ENCODE measurements at places on chromosomes 11 and 22.

- no peak for DNase-seq
Measured at GRCh38 chr11:104490182-104490581, 326.2 kb upstream of the PDGFD start.

DNA sequence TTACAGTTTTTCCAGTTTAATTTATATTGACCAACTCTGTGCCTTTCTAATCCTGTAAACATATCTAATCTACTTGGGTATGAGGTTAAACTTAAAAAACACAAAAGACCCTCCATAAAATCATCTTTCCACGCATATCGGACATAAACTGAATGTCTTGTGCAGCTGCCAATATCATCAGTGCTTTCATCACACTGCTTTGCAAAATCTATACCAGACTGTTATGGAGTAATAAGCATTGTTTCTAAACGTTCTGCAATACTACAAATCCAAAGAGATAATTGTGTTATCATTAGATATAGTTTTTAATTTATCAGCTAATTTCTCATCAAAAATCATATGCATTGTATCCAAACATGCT lies 36.1 kb upstream of the AMPD3 start:
- no peak for DNase-seq

DNA sequence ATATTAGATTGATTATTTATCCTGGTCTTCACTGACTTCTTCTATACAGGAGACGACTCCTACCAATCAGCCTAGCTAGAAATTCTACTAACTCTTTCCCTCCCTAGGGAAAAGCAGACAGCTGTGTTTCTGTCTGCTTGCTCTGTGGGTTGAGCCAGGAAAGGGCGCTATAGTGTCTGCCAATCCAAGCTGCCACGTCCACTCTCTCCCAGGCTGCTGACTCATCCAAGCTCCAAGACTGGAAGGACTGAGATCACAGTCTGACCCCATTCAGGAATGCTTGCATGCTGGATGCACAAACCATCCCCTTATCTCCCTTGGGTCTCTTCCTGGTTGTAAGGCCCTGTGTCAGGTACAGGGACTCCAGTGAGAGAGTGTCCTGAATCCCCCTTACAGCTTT lies 955.6 kb downstream of the OPCML start:
- no peak for DNase-seq

- no peak for DNase-seq
Measured at GRCh38 chr11:63493127-63493526, 2.2 kb upstream of the PLAAT5 start.

GRCh38 chr11:35144136-35144741 lies 5.3 kb downstream of the CD44 start:
- no peak for DNase-seq

GRCh38 chr11:57903011-57903410 lies 120.7 kb upstream of the OR9Q1 start:
- no peak for DNase-seq

DNA sequence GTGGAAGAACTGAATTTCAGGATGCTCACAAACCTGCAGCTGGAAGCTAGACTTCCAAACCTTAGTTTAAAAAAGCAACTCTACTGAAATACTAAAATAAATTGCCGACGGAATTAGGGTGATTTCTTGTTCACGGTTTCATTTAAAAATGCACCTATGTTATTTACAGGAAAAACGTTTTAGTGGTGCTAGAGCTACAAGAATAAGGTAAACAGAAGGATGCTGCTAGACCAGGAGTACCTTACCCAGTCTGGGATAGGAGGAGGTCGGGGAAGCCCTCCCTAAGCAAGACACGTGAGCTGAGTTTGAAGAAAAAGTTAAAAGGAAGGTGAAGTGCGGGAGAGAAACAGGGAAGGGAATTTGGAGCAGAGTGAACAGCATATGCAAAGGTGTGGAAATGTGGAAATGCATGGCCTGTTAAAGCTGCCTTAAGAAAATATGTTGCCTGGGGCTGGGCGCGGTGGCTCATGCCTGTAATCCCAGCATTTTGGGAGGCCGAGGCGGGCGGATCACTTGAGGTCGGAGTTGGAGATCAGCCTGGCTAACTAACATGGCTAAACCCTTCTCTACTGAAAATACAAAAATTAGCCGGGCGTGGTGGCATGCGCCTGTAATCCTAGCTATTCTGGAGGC lies 1.4 kb upstream of the FTH1 start:
- no peak for DNase-seq

DNA sequence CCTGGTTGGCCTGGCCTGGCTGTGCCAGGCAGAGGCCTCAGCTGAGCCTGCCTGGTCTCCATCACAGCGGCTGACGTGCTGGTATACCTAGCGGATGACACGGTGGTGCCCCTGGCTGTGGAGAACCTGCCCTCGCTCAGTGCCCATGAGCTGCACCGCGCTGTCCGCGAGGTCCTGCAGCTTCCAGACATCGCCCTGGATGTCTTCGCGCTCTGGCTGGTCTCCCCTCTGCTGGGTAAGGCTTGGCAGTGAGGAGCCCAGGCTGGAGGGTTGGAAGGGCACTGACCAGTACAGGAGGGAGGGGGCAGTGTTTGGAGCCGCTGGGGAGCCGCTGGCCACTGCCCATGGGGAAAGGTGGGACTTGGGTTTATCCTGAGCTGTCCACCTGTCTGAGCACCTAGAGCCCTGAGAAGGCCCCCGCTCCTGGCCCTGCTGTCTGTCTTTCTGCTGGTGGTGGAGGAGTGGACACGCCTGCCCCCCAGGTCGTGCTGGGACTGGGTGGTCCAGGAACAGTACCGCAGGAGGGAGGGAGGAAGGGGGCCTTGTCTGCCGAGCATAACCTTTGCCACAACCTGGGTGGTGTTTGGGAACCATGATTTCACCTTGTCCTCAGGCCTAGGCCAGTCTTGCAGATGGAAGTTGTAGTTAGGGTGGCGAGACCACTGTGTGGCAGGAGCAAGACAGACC lies 3.0 kb downstream of the FRMD8 start:
- DNase-seq, result no peak

GRCh38 chr11:90635151-90635550 lies 412.3 kb upstream of the CHORDC1 start:
- DNase-seq, result no peak

DNA sequence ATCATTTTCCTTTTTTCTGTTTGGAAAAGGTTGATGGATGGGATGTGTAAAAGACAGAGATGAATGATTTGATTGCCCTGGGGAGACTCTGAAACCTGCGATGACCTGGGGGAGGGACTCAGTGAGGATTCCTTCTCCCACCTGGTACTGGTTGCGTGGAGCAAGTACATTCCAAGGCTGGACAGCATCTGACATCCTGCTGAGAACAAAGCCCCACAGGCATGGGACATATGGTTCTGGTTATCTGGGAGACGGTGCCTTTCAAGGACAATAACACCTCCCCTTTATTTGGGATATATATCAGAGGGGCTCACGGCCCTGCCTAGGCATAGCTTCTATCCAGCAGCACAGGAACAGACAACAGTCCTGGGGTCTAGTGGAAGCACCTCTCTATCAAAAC lies 527.8 kb downstream of the METTL15 start:
- no peak for DNase-seq

- DNase-seq, result no peak
Measured at GRCh38 chr11:66042996-66043906, 5.7 kb downstream of the GAL3ST3 start.

- no peak for DNase-seq
Measured at GRCh38 chr11:103680826-103681225, 355.6 kb upstream of the DDI1 start.

GRCh38 chr11:88359114-88359513 lies 21.6 kb upstream of the CTSC start:
- no peak for DNase-seq

GRCh38 chr22:19855504-19856409 lies 1.1 kb upstream of the GNB1L start:
- DNase-seq, result peak; percentile 61

- no peak for DNase-seq
Measured at GRCh38 chr11:92969634-92970347, at the start of gene MTNR1B. Gene MTNR1B (plus strand): TSS chr11:92969651. CDS start chr11:92969726, 75 bp downstream.

GRCh38 chr11:73001615-73002014 lies 140.5 kb downstream of the FCHSD2 start:
- no peak for DNase-seq

- no peak for DNase-seq
Measured at GRCh38 chr22:42887120-42887519, 30.0 kb upstream of the ARFGAP3 start.

GRCh38 chr11:8286886-8287285 lies 23.2 kb upstream of the LMO1 start:
- DNase-seq, result no peak

DNA sequence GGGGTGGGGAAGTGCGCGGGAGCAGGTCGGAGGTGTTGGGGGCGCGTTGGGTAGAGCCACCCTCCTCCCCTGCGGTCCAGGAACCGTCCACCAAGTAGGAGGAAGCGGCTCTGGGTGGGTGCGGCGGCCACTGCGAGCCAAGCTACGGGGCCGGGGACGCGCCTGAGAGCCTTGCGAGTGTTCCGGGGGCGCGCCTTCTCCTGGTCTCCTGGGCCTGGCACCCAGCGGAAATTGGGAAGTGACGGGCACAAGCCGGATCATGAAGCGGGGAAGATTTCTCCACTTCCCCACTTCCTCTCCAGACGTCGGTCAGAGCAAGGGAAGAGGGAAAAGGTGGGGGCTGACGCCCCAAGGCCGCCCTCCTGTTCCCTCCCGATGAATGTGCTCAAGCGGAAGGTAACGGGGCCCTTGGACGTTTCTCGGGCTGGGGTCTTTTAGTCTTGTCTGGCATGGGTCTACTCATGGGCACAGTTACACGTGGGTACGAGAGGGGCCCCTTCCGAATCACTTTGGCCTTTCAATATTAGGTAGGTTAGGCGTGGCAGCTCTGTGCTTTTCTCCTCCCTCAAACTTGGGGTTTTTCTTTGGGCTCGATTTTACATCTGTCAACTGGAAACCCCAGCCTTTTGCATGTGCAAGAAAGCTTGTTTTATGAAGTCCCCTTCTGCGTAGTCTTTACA lies 865 bp downstream of the RBM14 start:
- no peak for DNase-seq

DNA sequence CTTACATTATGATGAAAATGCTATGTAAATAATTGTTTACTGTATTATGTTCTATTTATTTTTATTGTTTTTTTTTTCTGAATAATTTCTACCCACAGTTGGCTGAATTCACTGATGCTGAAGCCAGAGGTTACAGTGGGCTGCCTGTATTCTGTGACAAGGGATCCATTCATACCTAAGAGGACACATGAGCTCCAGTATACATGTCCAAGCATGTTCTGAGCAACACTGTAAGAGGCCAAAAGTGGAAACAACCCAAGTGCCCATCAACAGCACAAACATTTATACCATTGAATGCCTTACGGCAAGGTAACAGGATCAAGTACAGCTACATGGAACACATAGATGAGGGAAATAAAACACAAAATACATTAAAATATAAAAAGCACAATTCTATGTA lies 1.4 kb upstream of the SRSF8 start:
- DNase-seq, result no peak

- DNase-seq, result no peak
Measured at GRCh38 chr22:23754980-23755636, 883 bp upstream of the VPREB3 start.

Measured in stimulated activated CD4-positive, alpha-beta T cell treated with anti-CD3 and anti-CD28 coated beads, Interleukin-4, amount 100 ng/mL, for 48 hours (primary cell).